ENCODE measurements at places on chromosomes 5 and 9. TPM values are rescaled to one million over a fixed set of nuclear protein-coding genes. Genes with fewer than 3 reads are reported as not detected.

PCDHB4 gene
- total RNA-seq, result 0.26 TPM

F2RL1 gene
- 65.9 TPM for total RNA-seq

DOCK8 gene
- 1.4 TPM for total RNA-seq

NUTM2F gene
- not detected for total RNA-seq

DNA sequence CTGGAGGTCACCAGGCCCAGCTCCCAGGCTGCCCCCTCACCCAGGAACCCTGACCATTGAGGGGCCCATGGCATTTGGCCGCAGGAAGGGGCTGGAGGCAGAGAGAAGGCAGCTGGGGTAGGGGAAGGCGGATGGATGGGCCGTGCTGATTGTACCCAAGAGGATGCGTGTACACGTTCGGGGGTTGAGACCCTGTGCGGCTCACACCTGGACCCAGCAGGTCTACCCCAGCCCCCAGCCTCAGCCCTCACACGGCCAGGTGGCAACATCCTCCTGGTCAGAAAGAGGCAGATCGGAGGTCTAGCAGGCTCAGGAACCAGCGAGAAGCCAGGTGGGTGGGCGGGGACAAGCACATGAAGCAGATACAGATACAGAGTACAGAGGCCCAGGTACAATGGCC is 33.7 kb downstream of the NACC2 start:
- DNase-seq, result no peak

DNA sequence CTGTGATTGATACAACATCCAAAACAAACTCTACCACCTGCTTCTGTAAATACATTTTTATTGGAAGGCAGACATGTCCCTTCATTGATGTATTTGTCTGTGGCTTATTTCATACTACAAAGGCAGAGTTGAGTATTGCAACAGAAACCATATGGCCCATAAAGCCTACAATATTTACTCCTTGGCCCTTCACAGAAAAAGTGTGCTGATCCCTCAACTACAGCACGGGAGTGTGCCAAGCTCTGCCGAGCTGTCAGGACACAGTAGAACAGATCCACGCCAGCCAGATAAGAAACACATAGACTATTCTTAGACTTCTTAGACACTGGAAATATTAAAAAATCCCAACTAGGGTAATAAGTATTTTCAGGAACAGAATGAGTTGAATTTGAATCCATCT is 13.2 kb downstream of the TICAM2 start:
- no peak for DNase-seq

DNA sequence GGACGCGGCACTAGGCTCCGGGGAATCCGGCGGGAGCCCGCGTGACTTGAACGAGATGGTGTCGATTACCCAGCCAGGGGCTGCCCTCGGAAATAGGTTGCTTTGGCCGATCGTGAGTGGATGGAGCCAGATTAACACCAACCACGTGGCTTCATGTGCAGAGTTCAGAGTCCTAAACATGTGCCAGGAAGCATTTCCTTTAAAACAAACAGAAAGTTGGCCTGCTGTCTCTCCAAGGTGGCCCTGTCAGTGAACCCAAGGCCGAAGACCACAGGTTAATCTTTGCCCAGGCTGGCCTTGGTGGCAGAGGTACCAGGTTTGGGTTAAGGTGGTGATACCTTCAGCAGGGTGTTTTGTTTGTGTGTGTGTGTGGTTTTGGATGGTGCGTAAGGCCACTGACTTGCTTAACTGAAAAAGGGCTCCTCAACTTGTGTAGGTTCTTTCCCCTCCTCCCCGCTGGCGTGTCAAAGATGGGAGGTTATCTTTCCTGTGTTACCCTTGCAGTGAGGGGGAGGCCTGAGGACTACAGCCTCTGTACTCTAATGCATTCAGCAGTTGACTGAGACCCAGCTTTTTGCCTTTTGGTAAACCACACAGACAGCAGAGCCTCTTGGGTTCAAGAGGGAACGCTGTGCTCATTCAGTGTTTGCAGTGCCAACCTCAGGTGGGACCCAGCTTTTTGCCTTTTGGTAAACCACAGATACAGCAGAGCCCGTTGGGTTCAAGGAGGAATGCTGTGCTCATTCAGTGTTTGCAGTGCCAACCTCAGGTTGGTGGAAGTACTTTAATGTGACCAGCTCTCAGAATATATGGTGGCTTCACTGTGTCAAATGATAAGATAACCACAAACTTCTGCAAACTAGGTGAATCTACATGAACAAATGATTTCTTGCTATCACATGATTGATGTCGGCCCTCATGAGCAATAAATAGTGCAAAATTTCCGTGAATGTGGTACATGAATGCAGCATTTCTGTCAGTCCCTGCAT is 1.4 kb downstream of the IQGAP2 start:
- no peak for DNase-seq

DNA sequence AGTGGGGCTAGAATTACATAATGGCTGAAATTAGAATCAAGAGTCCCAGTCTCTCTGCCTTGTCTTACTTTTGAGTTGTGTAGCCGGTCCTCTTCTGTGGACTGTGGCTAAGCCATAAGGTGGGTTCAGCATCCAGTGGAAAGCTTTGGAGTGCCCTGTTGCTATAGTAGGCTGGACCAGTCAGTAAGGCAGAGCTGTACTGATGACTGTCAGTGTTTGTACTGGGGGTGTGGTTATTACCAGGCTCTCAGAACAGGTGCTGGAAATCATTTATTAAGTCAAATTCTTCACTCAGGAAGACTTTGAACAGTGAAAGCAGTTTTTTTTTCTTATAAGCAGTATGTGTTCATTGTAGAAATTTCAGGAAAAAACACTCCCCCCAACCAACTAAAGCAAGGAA is 129.4 kb downstream of the ZSWIM6 start:
- no peak for DNase-seq

DNA sequence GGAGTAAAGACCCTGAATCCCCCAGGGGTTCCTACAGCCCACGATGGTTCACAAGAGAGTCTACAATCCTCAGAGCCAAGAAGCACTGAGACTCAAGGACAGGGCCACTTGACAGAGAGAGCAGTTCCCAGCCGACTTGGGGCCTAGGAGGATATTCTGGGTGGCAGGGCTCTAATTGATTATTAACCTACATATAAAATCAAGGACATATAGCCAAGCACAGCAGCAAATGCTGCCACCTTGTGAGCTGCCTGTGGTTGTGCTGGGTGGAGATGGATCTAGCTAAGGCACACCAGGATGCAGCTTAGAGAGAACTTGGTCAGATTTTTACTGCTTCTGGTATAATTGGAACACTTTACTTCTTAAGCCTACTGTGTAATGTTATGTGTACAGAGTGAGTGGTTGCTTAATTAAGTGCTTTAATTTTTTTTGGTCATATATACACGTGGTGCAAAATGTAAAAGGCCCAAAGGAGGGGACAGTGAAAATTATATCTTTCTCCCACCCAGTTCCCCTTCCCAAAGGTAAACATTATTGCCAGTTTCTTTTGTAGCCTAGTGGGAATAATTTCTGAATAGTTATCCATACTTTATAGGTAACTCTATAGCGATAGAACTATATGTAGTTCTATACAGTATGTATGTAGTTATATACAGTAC is 78.8 kb downstream of the F2RL2 start:
- peak; percentile 8 for DNase-seq

DNA sequence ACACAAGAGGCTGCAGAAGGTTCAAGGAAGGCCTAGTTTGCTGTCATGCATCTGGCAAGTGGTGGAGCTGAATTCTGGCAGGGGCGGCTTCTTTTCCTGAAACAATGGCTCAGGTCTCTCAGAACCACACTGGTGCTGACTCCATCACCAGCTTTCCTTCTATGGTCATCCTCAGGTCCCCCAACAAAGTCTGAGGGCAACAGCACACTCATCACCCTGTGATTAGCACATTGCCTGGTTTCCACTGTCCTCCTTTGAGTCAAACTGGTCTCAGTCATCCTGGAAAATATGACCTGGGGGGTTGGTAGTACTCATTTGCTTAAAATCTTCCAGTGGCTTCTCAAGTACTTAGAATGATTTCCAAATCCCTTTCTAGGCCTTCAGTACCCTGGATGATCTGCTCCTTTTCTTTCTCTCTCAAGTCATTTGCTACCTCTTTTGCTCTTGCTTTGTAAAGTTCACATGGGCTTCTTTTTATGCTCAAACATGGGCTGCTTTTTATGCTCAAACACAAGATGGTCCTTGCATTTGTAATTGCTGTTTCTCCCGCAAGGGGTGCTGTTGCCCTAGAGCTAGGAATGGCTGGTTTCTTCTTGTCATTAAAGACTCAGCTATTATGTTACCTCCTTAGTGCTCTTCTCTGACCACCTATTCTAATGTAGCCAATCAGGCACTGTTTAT is 144.9 kb downstream of the ALDH1A1 start:
- no peak for DNase-seq

GRCh38 chr9:38008168-38009034 is 60.6 kb downstream of the SHB start:
- DNase-seq, result peak; percentile 78

DNA sequence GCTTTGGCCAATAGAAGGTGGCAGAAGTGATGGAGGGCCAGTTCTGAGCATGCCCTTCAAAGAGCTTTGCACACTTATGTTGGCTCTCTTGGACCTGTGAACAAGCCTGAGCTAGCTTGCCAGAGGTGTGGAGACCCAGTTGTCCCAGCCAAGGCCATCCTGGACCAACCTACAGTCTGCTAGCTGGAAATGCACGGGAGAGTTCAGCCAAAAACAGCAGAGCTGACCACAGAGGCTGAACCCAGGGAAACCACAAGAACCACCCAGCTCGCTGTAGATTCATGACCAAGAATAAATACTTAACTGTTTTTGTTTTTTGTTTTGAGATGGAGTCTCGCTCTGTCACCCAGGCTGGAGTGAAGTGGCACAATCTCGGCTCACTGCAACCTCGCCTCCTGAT is 65.4 kb upstream of the HAND1 start:
- no peak for DNase-seq

- no peak for DNase-seq
Measured at GRCh38 chr9:82882138-82882537, 180.8 kb downstream of the RASEF start.

GRCh38 chr9:130833031-130833990 is 1.7 kb upstream of the ABL1 start:
- DNase-seq, result no peak

- no peak for DNase-seq
Measured at GRCh38 chr5:175216991-175217390, 227.0 kb downstream of the DRD1 start.

GRCh38 chr9:24451346-24451745 is 94.4 kb downstream of the IZUMO3 start:
- DNase-seq, result no peak

GRCh38 chr5:73525606-73526203 is 27.5 kb downstream of the BTF3 start:
- no peak for DNase-seq

DNA sequence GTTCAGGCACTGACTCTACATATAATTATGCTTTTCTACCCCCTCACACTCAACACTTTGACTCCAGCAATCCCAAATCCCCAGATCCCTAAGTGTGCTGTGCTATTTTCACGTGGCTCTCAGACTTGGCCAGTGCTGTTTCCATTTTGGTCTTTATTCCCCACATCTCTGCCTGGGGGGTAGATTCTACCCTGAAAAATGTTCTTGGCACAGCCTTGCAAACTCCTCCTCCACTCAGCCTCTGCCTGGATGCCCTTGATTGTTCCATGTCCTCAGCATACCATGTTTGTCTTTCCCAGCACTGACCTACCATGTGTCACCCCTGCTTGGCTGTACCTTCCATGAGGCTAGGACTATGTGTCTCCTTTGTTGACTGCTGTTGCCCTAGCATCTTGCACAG is 43.0 kb downstream of the FXN start:
- no peak for DNase-seq

DNA sequence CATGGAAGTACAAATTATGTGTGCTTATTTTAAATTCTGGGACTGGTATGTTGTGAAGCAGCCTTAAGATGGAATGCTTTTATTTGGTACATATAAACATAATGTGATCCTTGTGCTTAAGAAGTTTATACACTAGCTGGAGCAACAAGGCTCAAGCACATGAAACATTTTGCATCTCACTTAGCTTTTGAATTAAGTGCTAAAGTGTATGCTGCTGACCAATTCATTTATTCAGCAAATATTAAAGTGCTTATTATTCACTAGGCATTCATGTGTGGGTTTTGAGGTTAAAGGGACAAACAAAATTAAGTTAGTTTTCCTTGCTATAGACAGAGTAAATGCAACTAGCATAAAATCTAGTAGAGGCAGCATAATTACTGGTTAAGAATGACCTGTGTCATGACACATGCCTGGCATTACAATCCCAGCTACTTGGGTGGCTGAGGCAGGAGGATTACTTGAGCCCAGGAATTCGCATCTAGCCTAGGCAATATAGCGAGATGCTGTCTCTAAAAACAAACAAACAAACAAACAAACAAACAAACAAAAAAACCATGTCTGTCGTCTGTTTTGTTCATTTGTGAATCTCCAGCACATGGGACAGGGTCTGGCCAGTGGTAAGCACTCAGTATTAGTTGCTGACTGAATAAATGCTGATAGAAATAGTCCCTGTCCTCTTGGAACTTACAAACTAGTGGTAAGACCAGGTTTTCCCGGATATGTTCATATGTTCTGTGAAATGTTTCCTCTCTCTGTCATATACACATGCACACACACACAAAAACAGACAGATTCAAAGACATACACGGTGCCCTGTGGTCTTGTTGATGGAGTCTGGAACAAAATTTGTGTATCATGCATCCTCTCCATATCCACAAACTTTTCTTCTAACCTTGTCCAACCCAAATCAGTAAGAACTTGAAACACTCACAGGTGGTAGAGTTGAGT is 41.9 kb upstream of the TNFAIP8 start:
- DNase-seq, result no peak

Data from Panc1 (cell line).